ENCODE measurements at places on chromosomes 2 and 18.
A peak's percentile ranks its signal among the peaks of the same experiment; 100 is the strongest.

DNA sequence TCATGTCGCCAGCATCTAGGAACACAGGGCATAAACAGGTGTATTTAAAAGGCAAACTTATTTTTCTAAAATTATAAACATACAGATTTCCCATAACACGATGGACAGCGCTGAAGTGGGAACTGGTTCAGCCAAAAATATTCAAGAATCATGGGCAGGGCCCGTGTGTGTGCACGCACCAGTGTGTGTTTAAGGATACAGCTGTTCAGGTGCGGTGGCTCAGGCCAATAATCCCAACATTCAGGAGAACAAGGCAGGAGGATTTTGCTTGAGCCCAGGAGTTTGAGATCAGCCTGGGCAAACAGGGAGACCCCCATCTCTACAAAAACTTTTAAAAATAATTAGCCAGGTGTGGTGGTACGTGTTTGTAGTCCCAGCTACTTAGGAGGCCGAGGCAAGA lies 288.6 kb upstream of the HDAC4 start:
- no peak for DNase-seq

DNA sequence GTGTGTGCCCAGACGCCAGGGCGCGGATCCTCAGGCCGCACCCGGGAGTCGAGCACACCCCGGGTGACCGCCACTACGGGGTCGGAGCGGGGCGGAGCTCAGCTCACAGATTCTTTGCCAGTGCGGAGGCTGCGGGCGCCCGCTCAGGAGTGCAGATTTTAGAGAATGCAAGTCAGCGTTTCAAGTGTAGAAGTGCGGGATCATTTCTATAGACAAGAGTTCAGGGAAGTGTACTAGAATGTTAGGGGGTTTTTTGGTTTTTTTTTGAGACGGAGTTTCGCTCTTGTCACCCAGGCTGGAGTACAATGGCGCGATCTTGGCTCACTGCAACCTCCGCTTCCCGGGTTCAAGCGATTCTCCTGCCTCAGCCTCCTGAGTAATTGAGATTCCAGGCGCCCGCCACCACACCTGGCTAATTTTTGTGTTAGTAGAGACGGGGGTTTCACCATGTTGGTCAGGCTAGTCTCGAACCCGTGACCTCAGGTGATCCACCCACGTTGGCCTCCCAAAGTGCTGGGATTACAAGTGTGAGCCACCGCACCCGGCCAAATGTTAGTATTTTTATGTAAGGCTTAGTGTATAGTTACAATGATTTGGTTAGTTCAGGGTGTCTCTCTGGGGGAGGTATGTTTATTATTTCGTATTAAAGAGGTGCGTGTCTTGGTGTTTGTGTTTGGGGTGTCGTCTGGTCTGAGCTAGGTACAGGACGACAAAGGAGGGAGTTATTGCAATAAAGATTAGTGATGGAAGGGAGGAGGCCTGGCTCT lies 619 bp upstream of the FAM168B start:
- DNase-seq: no peak

DNA sequence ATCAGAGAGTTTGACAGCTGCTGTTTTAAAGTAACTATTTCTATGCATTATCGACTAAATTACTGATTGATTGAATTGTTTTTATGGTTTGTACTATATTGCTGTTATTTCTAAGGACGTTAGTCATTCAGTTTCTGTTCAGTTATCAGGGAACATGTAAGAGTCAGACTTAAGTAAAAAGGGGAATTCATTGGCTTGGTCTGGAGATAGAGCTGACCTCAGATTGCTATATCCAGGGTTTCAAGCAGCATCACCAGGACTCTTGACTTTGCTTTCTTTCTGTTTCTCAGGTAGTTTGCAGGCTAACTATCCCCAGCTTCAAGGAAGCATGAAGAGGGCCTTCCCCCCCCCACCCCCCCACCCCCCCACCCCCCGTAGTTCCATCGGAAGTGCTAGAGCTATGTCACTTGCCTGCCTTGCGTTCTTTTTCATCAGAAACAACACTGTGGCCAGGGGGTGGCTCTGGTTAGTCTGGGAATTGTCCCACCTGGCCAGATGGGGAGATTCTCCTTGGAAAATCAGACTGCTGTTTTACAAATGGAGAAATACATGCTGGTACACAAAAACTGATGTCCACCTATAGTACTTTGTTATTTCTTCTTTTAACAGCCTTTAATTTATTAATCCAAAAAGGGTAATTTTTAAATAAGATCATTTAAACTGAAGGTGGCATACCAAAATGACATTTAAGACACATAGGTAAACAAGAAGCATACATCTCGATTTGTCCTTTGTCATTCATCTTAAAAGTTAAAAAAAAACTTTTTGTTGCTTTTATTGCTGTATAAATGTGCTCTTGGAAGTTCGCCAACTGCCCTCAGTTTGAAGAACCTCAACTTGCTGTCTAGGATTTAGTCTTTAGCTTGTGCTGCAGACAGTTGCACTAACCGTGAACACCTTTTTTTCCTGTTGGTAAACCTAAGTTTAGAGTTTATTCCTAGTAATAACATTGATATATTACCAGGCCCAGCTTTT lies 9.4 kb downstream of the SMAD4 start:
- DNase-seq: peak; percentile 5

- no peak for DNase-seq
These were observed 160.7 kb downstream of the RTP5 start for GRCh38 chr2:242030226-242030575.

GRCh38 chr18:79641722-79642497 lies 37.7 kb upstream of the CTDP1 start:
- no peak for DNase-seq

GRCh38 chr2:53498210-53498609 lies 269.4 kb upstream of the CHAC2 start:
- DNase-seq: no peak

- DNase-seq: no peak
These were observed 223.4 kb downstream of the MYT1L start for GRCh38 chr2:2107627-2108026.

DNA sequence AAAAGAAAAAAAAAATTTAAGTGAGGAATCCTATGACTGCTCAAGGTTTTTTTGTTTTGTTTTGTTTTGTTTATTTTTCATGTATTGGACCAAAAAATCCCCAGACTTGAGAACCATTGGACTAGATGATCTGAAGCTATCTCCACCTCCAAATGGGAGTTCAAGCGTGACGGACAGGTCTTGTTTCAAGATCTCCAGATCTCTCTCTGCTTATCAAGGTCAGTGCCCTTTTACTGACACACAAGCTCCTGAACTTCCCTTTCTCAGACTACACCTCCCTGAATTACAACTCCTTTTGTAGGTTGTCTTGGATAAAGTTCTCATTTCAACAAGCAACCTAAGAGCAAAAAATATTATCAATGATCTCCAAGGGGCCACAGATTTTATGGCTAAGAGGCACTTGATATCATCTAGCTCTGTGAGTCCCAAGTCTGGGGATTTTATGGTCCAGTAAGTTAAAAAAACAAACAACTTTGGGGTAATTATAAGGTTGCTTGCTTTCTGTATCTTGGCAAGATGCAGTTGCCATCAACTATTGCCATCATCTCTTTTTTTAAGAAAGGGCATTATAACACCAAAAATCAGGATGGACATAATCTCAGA lies 396.0 kb upstream of the ATP5MC3 start:
- no peak for DNase-seq

DNA sequence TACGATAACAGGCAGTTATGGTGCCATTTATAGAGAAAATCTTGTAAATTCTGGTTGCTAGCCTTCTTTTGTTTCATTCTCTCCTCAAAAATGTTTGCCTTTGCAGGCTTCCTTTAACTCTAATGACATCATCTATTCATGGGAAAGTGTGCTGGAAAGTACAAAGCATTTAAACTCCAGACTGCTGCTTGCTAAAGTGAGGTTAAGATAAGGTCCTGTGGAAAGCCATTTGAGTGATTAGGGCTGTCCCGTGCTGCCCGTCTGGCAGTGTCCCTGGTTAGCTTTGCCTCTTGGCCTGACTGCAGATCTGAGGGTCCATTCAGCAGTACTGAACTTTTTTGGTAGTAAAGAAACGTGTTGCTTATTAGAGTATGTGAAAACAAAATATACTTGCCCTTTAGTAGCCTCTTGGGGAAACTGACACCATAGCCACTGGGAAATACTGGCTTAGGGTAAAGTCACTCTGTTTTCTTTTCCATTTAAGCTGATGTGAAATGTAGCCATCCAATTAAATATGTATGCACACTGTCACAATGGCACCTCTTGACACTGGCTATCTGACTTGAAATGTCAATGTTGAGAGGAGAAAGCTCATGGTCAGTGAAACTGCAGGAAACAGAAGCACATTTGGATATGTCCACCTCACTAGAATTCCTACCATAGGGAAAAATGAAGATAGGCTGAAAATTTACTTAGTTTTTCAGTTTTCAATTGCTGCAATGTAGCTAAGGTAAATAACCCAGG lies 321.5 kb downstream of the SLC8A1 start:
- DNase-seq: no peak

GRCh38 chr2:189608795-189609422 lies 28.3 kb upstream of the SLC40A1 start:
- DNase-seq: no peak

DNA sequence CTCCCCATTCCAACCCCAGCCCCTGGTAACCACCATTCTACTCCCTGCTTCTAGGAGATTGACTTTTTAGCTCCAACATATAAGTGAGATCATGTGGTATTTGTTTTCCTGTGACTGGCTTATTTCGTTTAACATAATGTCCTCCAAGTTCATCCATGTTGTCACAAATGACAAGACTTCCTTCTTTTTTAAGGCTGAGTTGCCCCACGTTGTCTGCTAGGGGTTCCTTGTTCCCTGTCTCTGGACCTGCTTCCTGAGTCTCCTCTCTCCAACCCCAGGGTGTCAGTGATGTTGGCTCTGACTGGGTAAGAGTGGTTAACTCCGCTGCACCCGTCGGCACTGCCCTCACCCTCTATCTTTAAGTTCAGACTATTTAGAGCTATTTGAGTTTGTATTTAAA lies 175.2 kb downstream of the SH3RF3 start:
- DNase-seq: no peak

DNA sequence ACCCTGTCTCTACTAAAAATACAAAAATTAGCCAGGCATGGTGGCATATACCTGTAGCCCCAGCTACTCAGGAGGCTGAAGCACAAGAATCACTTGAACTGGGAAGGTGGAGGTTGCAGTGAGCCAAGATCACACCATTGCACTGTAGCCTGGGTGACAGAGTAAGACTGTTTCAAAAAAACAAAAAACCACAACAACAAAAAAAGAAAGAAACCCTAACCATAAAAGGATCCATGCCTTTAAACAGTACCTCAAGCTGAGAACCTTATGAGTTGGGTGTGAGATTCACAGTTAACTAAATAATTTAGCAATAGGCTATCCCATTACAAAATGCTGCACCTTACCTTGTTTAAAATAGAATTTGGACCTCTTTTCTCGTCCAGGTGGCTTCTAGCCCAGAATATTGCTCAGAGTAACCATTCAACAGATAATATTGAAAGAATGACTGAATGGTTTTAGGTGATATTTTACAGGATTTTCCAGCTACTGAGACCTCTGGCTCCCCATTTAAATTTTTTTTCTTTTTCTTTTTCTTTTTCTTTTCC lies 6.4 kb downstream of the DPYSL5 start:
- peak; percentile 2 for DNase-seq

All from stimulated activated naive CD4-positive, alpha-beta T cell (primary cell).